A549 treated with ZK216348 at 1 μM for 4 hours (cell line): ENCODE measurements at places on chromosomes 11 and 22. TPM values are rescaled to one million over a fixed set of nuclear protein-coding genes. Genes with fewer than 3 reads are reported as not detected.

The SLCO2B1 gene
- 3.3 to 5.1 TPM (median 4.2 TPM) in 5 replicates for total RNA-seq

The MOV10L1 gene
- total RNA-seq = not detected in 5 replicates

The ABTB2 gene
- 22.6 to 41.2 TPM (median 35.3 TPM) in 5 replicates for total RNA-seq

The DDTL gene
- total RNA-seq = 1.5 to 2.4 TPM (median 1.7 TPM) in 5 replicates

The RFPL2 gene
- total RNA-seq = 0.18 TPM in 1 of 5 replicates, not detected in the others

The NPAS4 gene
- not detected in 5 replicates for total RNA-seq

The SLC5A1 gene
- 0.06 TPM in 1 of 5 replicates, not detected in the others for total RNA-seq

The C11orf91 gene
- total RNA-seq = 0.59 to 4.0 TPM (median 1.0 TPM) in 5 replicates

The PATE2 gene
- total RNA-seq = 0.41 TPM in 1 of 5 replicates, not detected in the others

The KCNC1 gene
- 0.06 to 0.11 TPM (median 0.09 TPM) in 5 replicates for total RNA-seq

The OR10A2 gene
- total RNA-seq = not detected in 5 replicates

The MAP4K2 gene
- 5.2 to 11.6 TPM (median 9.0 TPM) in 5 replicates for total RNA-seq

The H19 gene
- total RNA-seq = 6.6 to 16.7 TPM (median 12.0 TPM) in 5 replicates

The LRRC4C gene
- total RNA-seq = not detected in 5 replicates

The TCF20 gene
- total RNA-seq = 11.2 to 16.1 TPM (median 13.4 TPM) in 5 replicates

The CST6 gene
- total RNA-seq = not detected in 5 replicates

The LDLRAD3 gene
- total RNA-seq = 21.6 to 30.2 TPM (median 27.3 TPM) in 5 replicates

The NCAM1 gene
- total RNA-seq = not detected in 5 replicates

The KCNK4 gene
- 0.12 to 0.21 TPM (median 0.20 TPM) in 3 of 5 replicates, not detected in the others for total RNA-seq

The NRXN2 gene
- 0.11 to 0.87 TPM (median 0.24 TPM) in 5 replicates for total RNA-seq

The DYNC2H1 gene
- 5.8 to 8.3 TPM (median 6.4 TPM) in 5 replicates for total RNA-seq

The IGSF22 gene
- total RNA-seq = not detected in 5 replicates

The PLXNB2 gene
- total RNA-seq = 62.3 to 128 TPM (median 115 TPM) in 5 replicates

The KCNJ11 gene
- 0.90 to 2.0 TPM (median 1.4 TPM) in 5 replicates for total RNA-seq

The ANO1 gene
- 1.4 to 3.0 TPM (median 1.7 TPM) in 5 replicates for total RNA-seq

The OR10V1 gene
- total RNA-seq = not detected in 5 replicates

The SCN2B gene
- total RNA-seq = not detected in 5 replicates

The NAALADL1 gene
- not detected in 5 replicates for total RNA-seq

The ART1 gene
- total RNA-seq = not detected in 5 replicates

The IFITM10 gene
- 0.71 to 1.6 TPM (median 0.99 TPM) in 5 replicates for total RNA-seq

The C11orf21 gene
- not detected in 5 replicates for total RNA-seq

The WT1 gene
- 5.0 to 6.4 TPM (median 6.0 TPM) in 5 replicates for total RNA-seq

The UNC93B1 gene
- 45.6 to 92.7 TPM (median 83.4 TPM) in 5 replicates for total RNA-seq

The MPPED2 gene
- total RNA-seq = not detected in 5 replicates

The ALKBH8 gene
- total RNA-seq = 6.9 to 10.8 TPM (median 8.1 TPM) in 5 replicates

The CNTN5 gene
- total RNA-seq = not detected in 5 replicates

The MARK2 gene
- total RNA-seq = 21.4 to 27.9 TPM (median 26.3 TPM) in 5 replicates

The ACRV1 gene
- total RNA-seq = not detected in 5 replicates

The SIRT3 gene
- total RNA-seq = 17.0 to 20.8 TPM (median 20.4 TPM) in 5 replicates

The LRRC32 gene
- 0.08 to 0.30 TPM (median 0.18 TPM) in 5 replicates for total RNA-seq

The SLC5A4 gene
- not detected in 5 replicates for total RNA-seq

The OR51B5 gene
- total RNA-seq = 0.47 TPM in 1 of 5 replicates, not detected in the others
